Heart left ventricle (tissue), 16 donors: ENCODE measurements at places on chromosomes 11 and 22. TPM values are rescaled to one million over a fixed set of nuclear protein-coding genes. Genes with fewer than 3 reads are reported as not detected.

The OR52N1 gene
- not detected for total RNA-seq

The NOX4 gene
- 8.6 TPM for total RNA-seq

The TPST2 gene
- 25.2 TPM for total RNA-seq

The GP1BB gene
- total RNA-seq = 4.6 TPM

The ARHGEF17 gene
- total RNA-seq = 56.5 TPM

The DDIAS gene
- 1.1 TPM for total RNA-seq
